ENCODE measurements at places on chromosomes 12 and 14.

DNA sequence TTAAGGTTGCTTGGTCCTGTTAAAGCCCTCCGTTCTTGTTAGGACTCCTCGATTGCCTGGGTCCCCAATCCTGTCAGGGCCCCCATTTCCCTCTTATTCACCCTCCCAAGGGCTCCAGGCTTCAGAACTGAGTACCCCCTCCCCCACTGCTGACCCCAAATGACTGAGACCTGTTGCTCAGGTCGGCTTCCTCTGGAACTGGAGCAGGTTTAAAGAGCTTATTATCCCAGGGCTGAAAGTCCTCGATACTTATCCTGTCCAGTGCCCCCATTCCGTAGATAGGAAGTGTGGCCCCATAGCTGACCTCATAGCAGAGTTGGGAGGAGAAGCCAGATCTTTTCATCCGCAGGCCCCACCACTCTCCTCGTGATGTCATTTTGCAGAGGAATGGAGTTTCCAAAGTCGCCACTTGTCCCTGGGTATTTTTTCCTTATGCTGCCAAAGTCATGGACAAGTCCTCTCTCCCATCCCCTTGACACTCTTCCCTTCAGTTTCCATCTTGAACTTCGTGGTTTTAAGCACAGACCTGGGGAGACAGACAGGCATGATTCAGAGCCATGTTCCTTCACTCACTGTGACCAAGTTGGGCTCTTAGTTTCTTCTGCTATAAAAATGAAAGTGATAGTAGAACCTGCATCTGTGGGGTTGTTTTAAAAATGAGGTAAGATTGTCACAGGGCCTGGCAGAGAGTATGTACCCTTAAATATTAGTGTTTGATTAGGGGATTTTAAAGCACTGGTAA is 1.2 kb downstream of the USP30 start:
- no peak for DNase-seq

GRCh38 chr12:54082397-54082892 is 28.8 kb downstream of the HOXC4 start:
- no peak for DNase-seq

- DNase-seq, result no peak
Measured at GRCh38 chr12:130663514-130663913, 52.6 kb downstream of the RIMBP2 start.

GRCh38 chr14:38150075-38150474 is 57.6 kb upstream of the SSTR1 start:
- DNase-seq, result no peak

- no peak for DNase-seq
Measured at GRCh38 chr14:72284176-72284575, 351.9 kb downstream of the RGS6 start.

DNA sequence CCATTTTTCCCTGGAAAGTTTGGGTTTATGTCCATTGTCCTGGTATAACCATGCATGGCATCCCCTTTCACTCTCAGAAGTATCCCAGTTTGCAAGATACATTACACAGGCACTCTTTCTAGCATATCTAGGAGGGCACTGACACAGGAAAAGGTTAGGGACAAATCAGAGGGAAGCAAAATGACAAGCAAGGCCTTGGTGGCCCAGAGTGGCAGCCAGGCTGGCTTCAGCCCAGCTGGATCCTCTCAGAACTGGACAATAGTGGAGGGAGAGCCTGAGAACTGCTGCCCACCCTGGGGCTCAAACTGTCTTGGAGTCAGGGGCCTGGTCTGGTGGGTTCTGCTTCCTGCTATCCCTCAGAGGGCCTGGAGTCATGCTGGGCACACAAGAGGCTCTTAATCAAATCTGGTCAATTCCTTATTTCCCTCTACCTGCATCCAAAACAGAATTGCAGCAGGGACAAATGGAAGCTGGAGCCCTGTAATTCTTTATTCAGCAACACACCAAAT is 2.6 kb downstream of the VDR start:
- no peak for DNase-seq

DNA sequence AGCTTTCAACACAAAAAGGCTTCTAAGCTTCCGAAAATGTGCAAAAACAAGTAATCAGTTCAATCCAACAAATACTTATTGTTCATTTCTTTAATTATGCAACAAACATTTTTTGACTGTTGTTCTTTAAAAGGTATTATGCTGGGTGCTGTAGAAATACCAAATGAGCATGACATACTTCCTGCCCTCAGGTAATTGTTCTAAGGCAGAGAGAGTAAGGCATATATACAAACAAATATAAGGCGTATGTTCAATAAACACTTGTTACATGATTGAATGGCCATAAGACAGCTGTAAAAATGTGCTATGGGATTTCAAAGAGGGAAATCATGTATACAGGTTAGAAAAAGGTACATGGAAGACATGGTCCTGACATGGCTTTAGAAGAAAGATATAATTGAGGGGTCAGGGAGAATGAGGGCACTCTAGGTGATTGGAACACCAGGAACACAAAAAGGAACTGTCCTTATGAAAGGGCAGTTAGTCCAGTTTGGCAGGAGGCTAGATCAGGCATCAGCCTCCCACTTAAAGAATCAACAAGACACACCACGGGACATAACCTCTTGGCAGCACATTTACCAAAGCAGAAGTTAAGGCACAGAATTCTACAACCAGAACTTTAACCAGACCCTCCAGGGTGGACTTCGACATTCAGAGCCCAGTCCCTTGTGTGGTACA is 135.8 kb upstream of the SCAF11 start:
- DNase-seq, result no peak

- no peak for DNase-seq
Measured at GRCh38 chr14:103116636-103117035, 6.6 kb upstream of the TNFAIP2 start.

GRCh38 chr12:108424026-108424425 is 84.9 kb upstream of the CMKLR1 start:
- DNase-seq, result no peak

GRCh38 chr12:118023301-118023860 is 6.9 kb downstream of the RFC5 start:
- no peak for DNase-seq

GRCh38 chr12:1553987-1554982 is 40.1 kb downstream of the FBXL14 start:
- DNase-seq, result no peak

- DNase-seq, result no peak
Measured at GRCh38 chr12:41504976-41505375, 316.9 kb downstream of the PDZRN4 start.

DNA sequence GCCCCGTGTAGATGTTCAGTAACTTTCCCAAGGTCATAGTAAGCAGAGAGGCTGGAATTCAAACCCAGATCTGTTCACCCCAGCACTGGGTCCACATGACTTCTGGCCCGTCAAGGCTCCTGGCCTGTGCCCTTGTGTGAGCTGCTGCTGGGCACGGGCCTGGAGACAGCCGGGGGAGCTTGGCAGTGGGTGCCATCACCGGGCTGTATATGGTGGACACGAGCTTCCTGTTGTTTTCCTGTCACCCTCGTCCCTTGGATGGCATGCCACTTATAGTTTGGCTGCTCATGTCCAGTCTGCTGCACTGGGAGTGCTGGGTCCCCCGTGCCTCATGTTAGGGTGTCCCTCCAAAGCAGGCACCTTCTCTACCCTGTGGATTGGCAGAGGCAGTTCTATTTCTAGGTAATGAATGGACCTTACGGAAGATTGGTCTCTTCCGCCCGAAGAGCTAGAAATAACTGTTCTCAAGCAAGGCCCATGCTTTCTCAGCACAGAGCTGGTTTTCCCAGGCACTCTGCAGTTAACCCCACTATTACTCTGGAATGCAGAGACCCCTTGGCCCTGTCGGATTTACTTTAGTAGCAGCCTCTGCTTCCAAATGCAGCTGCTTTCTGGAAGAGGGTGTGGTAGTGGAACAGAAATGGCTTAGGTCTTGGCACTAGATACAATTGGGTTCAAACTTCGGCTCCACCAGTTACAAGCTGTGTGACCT is 44.3 kb downstream of the ELK3 start:
- no peak for DNase-seq

DNA sequence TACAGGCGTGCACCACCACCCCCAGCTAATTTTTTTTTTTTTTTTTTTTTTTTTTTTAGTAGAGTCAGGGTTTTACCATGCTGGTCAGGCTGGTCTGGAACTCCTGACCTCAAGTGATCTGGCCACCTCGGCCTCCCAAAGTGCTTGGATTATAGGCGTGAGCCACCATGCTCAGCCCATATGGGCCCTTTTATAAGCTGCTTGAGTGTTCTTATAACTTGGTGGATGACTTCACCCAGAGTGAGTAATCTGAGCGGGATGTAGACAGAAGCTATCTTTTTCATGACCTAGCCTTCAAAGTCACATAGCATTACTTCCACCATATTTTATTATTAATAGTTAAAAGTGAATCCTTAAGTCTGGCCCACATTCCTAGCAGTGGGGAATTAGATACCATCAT is 16.4 kb downstream of the BBOF1 start:
- peak; percentile 23 for DNase-seq

- DNase-seq, result peak; percentile 85
Measured at GRCh38 chr14:65255029-65255545, 152.8 kb upstream of the MAX start.

DNA sequence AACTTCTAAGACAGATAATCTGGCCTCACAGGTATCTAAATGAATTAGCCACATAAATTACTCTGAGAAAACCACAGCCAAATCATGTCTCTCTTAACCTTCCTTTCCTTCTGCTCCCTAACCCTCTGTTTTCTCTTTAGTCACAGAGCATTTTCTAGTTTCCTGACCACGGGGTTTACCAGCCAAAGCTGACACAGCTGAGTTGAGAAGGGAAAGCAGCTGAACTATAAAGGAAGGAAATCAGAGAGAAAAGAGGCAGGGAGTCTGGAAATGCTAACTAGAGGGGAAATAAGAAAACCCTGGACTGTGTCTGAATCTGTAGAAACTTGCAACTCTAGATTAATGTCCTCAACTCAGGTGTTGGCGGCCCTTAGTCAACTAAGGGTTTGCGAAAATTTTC is 24.4 kb downstream of the ANKS1B start:
- no peak for DNase-seq

GRCh38 chr14:21077672-21078071 is 7.6 kb downstream of the ARHGEF40 start:
- DNase-seq, result no peak

DNA sequence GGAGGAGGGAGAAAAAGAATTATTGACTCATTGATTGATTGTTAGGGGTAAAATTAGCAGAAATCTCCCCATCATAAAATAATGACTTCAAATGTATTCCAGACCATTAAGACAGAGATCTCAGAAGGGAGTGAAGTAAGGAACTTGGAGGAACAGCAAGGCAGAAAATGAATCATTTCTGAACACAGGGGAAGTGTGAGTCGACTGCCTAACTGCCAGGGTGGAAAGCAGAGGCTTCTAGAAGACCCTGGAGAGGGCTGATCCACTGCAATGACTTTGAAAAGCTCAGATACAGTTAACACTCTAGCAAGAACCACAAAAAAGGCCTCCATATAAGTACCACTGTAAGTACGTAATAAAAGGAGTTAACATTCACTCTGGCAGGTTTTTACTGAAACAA is 9.7 kb downstream of the GLTP start:
- peak; percentile 63 for DNase-seq

DNA sequence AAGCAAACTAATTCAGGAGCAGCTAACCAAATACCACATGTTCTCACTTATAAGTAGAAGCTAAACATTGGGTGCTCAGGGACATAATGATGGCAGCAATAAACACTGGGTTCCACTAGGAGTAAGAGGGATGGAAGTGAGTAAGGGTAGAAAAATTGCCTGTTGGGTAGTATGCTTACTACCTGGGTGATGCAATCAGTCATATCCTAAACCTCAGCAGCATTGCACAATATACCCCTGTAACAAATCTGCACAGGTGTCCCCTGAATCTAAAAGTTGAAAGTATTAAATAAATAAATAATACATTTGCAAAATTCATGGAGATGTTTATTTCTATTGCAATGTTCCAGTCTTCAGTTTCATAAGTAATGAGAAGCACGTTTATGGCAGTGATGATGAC is 409.8 kb upstream of the FOXG1 start:
- DNase-seq, result no peak

- DNase-seq, result no peak
Measured at GRCh38 chr14:99571303-99571986, 32.6 kb downstream of the CCDC85C start.

DNA sequence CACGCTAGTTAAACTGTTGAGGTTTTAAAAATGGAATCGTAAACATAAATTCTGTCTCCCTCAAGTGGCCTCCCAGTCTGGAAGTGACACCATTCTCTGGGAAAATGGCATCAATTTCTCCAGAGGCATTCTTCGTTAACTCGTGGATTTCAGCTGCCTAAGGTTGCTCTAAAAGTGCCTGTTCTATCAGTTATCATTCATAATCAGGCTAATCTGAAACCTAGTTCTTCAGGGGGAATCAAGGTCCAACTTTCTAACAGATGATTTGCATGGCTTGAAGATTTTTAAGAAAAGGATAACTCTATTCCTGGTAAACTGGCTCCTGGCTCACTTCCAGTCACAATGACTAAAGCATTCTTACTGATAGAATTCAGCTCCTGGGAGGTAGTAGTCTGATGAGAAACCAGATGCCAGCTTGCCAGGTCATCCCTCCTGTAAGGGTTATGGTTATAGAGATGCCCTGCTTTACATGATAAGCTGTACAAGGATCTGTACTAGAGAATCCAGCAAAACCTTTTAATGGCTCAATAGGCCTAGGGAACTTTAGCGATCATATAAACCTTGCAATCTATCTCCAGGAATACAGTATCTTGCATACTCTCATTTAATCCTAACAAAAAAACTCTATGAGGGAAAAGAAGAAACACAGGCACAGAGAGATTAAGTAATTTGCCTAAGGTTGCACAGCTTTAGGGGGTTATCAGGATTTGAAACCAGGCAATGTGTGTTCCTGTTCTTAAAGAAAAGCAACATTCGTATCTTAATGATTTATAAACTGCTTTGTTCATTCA is 1.5 kb downstream of the L3HYPDH start:
- peak; percentile 95 for DNase-seq

DNA sequence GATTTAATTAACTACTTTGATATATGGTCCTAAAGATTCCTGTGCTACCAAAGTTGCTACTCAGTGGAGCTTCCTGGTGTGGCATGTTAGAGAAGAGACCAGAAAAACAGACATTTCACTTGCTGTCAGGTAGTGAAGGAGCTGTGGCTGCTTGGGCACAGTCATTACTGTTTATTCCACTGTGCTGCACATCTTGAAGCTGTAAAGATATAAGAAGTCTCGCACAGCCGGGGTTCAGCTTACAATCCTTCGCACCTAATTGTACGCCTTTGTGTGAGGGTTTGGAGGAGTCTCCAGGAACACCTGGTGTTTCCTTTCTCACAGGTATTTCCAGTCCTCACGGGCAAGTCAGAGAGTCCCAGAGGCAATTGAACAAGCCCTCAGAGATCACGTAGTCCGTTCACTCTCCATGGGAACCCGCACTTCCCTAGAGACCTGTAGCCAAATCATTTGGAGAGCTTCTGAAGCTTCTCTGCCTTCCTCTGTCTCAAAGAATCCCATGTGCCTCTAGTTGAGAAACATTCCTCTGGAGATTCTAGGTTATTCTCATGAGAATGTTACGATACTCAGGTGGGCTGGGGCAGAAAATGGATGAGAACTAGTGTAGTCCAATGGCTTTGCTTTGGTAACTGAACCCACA is 4.1 kb downstream of the EVL start:
- no peak for DNase-seq

DNA sequence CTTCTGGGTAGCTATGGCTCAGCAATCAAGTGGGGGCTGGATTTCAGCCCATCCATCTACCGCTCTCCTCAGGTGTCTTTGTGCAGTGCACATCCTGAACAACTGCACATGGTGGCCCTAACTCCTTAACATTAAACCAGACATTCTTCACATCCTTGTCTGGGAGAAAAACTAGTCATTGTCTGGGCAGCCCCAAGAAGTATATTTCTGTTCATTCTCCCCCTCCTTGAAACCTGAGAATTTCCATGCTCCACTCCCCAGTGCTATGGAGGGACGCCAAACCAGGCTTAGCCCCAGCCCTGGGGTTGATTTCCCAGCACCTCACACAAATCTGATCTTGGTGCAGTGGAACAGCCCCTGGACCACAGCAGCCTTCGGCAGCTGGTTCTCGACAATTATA is 13.4 kb downstream of the MYL2 start:
- DNase-seq, result peak; percentile 29
